ENCODE measurements at places on chromosomes 7 and 10. TPM values are rescaled to one million over a fixed set of nuclear protein-coding genes. Genes with fewer than 3 reads are reported as not detected.
A peak's percentile ranks its signal among the peaks of the same experiment; 100 is the strongest.

The NCF1 gene
- total RNA-seq, result 1.0 TPM

The CDHR1 gene
- 0.13 TPM for total RNA-seq

The ABCC2 gene
- 254 TPM for total RNA-seq

The DRGX gene
- not detected for total RNA-seq

The AIFM2 gene
- total RNA-seq, result 14.5 TPM

The CPN1 gene
- 46.9 TPM for total RNA-seq

DNA sequence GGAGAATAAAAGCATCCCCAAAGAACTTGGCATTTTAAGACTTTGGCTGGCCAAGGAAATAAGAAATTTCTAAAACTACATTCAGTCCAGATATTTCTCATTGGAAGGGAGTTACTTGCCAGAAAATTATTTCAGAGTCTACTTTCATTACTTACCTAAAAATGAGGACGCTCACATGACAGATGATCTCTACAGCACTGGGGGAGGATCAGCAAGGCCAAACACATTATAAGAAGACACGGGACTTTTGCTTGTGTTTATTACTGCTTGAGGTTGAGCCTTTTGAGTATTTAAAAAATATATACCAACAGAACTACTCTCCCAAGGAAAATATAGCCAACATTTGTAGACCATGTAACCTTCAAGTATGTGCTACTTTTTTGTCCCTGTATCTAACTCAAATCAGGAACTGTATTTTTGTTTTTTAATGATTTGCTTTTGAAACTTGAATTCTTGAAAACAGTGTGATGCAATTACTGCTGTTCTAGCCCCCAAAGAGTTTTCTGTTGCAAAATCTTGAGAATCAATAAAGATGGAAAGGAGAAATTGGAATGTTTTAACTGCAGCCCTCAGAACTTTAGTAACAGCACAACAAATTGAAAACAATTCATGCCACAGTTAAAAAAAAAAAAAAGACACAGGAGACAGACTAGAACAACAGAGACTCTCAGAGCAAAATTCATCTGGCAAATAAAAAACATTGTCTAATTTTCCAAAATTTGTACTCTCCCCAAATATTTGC, 128.1 kb downstream of the ZNF438 start:
- no peak for DNase-seq

DNA sequence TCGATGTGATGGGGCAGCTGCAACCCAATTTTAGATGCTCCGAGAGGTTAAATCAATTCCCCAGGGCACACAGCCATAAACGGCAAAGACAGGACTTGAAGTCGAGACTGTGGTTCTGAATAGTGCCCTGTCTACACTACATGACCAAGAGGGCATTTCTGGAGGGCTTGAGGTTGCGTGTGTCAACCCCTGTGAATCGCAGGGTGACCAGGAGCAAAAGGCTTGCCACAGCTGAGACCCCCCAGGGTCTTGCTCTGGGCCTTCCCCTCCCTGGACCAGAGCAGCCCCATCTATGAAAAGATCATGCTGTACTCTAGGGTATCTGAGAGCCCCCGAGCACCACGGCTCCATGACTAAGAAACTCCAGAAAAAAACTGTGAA, 26.8 kb upstream of the RASGEF1A start:
- DNase-seq, result no peak

- DNase-seq, result no peak
Observed at GRCh38 chr10:117807441-117807840, 239.3 kb downstream of the RAB11FIP2 start.

DNA sequence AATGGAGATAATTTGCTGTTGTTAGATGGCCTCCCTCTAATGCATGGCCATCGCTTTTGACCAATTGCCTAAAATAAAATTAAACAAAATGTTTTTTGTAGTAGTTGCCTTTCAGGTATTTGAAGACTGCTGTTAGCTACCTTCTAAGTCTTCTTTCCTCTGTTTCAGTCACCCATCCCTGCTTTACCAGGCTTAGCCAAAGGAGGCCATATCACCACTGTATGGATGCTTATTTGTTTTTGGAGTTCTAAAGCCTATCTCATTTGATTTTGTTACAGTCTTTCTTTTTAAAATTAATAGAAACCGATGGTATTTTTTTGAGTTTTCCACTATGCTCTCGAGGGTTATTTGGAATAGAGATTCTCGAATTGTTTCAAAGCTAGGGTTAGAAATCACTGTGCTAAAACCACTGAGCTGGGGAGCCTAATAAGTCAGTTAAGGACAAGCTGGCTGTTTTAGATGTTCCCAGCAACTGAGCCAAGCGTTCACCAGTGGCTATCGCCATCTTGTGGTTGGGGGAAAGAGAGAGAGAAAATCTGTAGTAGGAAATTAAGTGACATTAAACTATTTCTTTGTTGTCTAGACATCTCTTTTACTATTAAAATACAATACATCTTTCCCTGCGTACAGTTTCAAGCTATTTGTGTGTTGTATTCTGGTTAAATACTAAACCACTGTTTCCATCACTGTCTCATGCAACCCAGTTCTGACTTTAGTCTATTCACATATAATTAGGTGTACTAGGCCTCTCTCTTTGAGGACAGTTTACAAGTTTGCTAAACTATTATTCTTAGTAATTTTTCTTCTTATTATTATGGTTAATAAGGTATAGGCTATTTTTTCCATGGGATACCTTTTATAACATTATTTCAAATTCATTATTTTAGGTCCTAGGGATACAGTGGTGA, 52.2 kb downstream of the GPR158 start:
- DNase-seq, result peak; percentile 54

- no peak for DNase-seq
Observed at GRCh38 chr7:1109581-1110310, 21.8 kb downstream of the GPER1 start.

DNA sequence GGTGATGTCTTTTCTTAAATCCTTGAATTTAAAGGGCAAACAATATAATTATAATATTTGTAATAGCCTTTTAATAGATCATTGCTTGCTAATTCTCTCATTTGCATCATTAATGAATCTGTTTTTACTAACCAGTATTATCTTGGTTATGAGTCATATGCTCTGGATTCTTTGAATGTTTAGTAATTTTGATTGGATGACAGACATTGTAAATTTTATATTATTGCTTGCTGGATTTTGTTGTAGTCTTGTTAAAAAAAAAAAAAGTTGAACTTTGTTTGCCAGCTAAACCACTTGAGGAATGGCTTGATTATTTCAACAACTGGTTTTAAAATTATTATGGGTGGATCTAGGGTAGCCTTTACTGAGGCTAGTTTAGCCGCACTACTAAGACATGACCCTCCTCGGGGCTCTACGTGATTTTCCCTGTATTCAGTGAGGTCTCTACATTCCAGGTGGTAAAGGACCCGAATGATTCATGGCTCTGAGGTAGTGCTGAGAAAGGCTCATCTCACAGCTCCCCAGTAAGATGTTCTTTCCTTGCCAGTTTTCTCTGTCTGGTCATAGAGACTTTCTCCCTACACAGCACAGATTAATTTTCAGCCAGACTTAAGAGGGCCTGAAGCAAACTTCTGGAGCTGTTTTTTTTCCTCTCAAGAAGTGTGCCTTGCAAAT, 8.5 kb downstream of the C10orf90 start:
- DNase-seq, result no peak

GRCh38 chr7:106927536-106927935, 62.5 kb downstream of the PIK3CG start:
- DNase-seq, result no peak

- no peak for DNase-seq
Observed at GRCh38 chr10:75062506-75063299, 48.8 kb upstream of the SAMD8 start.

GRCh38 chr10:283140-283479, 147.9 kb downstream of the ZMYND11 start:
- DNase-seq, result no peak

DNA sequence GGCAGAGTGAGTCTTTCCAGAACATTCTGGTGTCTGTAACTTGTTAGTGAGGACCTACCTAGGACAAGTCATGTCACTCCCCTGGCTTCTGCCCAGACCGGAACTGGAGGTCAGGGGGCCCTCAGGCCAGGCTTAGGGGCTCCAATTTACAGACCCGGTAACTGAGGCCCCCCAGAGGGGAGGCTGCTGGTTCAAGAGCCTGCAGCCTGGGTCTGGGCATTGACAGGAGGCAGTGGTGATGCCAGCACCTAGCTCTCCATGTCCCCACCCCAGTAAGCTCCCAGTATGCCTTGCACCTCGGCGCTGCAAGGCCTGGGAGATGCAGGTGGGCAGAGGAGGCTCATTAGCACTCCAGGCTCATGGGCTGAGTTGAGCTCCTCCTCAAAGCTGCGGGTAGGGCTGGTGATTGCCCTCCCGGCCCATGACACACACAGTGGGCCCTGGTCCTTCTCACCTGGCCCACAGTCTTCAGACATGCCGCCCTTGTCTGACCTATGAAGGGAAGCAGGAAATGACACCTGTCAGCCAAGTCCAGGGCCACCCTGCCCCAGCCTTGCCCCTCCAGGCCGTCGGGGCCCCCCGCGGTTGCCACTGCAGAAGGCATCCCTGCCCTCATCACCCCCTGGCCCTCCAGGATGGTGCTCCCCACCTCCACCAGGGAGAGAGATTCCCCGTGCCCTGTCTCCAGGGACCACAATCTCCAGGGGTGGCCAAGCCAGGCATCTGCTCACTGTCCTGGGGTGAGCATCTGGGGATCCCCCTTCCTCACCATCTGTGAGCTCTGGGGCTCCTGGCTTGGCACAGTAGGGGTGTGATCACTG, 88.3 kb upstream of the TMEM248 start:
- DNase-seq, result no peak

- DNase-seq, result peak; percentile 80
Observed at GRCh38 chr10:63520500-63521415, at the start of gene REEP3. TSS of gene REEP3 (plus strand) at chr10:63521401. CDS start at chr10:63521546, 145 bp downstream.
